Activated T-helper 1 cell treated with anti-CD3 and anti-CD28 coated beads, Interleukin-2, amount 50 U/mL, for 16 hours (primary cell): ENCODE measurements at places on chromosomes 3 and 15.
A peak's percentile ranks its signal among the peaks of the same experiment; 100 is the strongest.

- DNase-seq, result peak; percentile 76
Observed at GRCh38 chr3:119293871-119294695, at the start of gene ARHGAP31. Gene ARHGAP31 (plus strand): TSS chr3:119294383. CDS start chr3:119294905, 522 bp downstream.

DNA sequence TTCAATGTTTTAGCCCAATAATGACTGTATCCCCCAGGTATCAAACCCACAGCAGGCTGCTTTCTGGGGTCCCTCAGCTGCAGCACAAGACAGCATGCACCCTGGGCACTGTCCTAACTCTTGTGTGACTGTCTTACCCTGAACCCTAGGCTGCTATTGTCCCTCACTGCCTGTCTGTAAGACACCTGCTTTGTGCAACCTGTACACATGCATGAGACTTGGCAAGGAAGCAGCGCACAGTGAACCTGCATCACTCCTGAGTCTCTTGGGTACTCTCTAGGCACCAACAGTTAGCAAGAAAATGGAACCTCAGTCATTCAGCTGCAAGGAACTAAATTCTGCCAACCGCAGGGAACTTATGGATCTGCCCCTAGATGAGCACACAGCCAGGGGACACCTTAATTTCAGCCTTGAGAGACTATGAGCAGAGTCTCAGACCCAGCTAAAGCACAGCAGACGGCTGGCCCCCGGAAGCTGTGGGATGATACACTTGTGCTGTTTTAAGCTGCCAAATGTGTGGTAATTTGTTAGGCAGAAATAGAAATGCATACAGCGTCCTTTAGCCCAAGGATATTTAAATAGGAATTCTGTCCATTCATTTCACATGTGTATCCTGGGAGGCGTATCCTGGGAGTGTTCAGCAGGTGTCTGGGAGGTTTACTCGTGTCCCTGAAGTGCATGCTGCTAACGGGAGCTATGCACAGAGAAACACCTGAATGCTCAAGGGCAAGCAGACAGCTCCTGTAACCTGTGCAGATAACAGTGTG is 223.8 kb downstream of the KLF13 start:
- DNase-seq, result no peak

DNA sequence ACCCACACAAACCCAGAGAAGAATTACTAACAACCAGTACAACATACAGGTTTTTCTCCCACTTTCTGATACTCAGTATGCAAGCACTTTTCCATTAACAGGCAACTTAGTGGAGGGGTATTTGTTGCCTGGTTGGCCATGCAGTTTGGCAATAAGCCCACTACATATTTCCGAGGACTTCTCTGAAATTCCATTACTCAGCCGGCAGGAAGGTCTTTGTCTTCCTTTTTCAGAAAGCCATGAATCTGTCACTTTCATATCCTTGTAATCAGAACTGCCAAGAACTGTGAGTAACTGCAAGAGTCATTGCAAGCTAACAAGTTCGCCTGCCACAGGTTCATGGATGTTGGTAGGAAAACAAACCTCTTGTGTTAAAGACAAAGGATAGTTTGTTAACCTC is 422.3 kb upstream of the ROBO1 start:
- DNase-seq, result no peak

DNA sequence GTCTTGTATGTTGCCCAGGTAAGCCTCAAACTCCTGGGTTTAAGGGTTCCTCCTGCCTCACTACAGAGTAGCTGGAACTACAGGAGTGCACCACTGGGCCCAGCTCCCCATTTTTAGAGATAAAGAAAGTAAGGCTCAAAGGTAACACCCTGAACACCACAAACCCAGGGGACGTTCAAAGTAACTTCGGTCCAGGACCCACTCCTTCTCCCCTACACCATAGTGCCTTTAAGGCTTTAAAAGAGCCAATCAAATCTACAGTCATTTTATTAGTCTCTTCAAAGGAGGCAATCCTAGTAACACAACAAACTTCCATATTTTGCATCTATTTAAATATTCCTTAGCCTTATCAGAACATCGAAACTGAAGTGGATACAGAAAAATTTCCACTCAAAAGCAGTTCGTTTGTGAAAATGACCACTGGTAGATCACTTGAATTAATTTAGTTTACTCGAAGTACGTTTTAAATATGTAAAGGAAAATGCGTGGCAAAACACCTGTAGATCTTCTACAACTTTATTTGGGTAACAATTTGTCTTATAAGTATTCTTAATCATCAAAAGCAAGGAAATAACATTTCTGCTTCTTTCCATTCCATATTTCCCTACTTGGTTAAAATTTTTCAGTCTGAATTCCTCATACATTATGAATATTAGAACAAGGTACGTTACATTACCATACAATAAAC is 1.8 kb downstream of the STAG1 start:
- no peak for DNase-seq

- DNase-seq, result no peak
Observed at GRCh38 chr3:141346839-141347238, 21.5 kb upstream of the ZBTB38 start.

DNA sequence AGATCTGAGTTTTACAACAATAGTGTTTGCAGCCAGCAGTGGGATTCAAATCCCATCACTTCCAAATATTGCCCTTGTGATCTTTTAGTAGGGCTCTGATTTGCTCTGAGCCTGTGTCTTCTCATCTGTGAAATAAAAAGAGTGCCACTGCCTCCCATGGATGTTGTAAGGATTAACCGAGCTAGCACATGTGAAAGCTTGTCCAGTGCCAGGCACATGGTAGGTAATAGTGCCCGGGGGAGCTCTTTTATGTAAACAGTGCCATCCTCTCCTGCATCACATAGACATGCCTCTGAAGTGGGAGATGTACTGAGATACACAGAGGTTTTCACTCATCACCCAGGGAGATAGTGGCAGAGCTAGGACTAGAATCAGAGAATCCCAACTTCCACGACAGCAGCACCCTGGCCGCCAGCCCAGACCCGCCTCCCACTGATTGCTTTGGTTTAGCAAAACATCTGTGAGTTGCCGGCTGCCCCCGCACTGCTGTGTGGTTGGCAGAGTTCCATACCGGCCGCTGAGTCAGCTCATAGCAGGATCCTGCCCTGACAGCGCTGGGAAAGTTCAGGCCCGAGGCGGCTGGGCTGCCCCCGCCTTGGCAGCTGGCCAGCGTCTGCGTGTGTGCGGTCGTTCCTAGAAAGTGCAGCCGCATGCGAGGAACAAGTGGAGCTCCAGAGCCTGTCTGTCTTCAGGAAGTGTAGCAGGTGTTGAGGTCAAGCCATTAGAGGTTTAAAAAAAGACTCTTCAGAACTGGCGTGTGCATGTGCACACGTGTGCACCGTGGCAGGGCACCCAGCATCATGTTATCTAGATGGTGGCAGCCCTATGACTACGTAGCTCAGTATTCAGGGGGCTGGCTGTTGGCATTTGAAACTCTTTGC is 5.0 kb downstream of the ARID3B start:
- DNase-seq, result peak; percentile 87

DNA sequence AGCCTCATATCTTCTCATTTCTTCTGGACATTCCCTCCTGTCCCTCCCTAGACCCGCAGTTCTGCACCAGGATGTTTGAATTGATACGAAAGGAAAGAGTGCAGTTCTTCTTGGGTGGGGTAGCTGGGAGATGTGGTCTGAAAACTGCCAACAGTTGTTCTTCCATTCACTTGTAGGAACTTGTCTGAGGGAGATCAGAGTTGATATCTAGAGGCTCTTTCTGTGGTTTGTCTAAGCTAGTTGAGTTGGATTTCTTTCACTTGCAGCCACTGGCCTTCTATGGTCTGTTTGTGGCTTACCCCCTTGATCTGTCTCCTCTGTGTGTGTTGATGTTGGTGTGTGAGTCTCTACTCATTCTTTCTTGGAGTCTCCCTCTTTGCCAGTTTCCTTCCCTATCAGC is 42.5 kb upstream of the PIK3CB start:
- DNase-seq, result no peak

DNA sequence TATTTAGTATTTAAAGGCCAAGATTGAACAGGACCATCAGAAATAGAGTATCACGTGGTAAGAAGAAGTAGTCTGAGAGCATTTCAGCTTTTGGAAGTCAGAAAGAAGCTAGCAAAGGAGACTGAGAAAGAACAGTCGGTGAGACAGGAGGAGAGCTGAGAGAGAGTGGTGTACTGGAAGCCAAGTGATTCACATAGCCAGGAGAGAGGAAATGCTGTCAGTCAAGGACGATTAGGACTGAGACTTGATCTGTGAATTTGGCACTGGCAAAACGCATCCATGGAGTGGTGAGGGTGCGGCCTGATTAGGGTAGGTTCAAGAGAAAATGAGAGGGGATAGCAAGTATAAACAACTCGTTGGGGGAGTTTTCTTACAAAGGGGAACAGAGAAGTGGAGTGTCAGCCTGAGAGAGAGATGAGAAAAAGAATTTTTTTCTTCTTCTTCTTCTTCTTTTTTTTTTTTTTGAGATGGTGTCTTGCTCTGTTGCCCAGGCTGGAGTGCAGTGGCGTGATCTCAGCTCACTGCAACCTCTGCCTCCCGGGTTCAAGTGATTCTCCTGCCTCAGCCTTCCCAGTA is 44.9 kb downstream of the CHD2 start:
- DNase-seq, result no peak

DNA sequence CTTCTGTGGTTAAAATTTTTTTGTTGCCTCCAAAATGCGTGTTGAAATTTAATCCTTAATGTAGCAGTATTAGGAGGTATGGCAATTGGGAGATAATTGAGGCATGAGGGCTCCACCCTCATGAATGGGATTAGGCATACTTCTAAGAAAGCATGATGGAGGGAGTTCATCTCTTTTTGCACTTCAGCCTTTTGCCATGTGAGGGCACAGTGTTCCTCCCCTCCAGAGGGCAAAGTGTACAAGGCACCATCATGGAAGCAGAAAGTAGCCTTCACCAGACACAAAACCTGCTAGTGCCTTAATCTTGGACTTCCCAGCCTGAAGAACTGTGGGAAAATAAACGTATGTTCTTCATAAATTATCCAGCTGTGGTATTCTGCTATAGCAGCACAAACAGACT is 429.5 kb downstream of the ZIC1 start:
- DNase-seq, result no peak

- no peak for DNase-seq
Observed at GRCh38 chr3:30342318-30343060, 263.9 kb upstream of the TGFBR2 start.

- DNase-seq, result no peak
Observed at GRCh38 chr3:122679882-122680474, 661 bp upstream of the PARP14 start.

DNA sequence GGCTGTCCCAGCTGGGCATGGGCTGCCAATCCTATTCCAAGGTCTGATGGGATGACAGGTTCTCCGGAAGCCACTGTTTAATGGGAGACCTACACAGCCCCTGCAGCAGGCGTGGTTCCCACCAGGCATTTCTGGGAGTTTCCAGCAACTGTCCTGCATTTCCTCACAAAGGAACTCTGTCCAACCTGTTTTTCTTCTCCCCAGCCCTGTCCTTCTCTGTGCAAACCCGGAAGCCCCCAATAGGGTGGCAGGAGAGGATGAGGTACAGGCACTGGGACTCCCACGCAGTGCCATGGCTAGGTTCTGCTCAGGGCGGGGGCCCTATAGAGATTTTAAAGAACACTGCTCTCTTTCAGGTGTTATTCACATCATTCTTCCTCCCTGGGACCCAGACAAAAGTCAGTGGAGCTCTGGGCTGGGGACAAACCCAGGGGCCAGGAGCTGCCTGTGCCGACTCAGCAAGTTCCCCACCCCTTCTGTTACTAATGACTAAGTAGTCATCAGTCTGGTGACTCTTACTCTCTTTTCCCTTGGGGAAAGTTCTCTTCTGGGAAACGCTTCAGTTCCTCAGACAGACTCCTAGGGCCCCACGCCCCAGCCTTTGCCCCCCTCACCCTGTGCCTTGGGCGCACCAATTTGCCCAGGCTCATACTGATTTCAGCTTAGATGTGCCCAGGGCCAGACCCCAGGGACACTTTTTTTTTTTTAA is 97.7 kb downstream of the CD47 start:
- no peak for DNase-seq

DNA sequence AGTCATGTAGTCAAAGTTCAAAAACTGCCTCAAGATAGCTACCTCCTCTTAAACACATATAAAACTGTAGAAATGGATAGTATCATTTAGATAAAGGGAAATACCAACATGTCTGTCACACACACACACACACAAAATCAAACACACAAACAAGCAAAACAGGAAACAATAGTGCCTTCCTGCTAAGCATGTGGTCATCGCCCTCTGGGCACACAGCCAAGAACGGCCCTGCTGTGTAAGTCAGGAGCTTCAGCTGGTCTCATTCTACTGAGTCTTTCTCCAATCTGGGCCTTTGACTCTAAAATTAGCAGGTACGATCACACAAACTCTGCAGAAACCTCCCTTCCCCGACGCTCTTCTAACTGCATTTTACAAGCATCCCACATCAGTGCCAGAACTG is 272.2 kb upstream of the CHRNA7 start:
- DNase-seq, result no peak

DNA sequence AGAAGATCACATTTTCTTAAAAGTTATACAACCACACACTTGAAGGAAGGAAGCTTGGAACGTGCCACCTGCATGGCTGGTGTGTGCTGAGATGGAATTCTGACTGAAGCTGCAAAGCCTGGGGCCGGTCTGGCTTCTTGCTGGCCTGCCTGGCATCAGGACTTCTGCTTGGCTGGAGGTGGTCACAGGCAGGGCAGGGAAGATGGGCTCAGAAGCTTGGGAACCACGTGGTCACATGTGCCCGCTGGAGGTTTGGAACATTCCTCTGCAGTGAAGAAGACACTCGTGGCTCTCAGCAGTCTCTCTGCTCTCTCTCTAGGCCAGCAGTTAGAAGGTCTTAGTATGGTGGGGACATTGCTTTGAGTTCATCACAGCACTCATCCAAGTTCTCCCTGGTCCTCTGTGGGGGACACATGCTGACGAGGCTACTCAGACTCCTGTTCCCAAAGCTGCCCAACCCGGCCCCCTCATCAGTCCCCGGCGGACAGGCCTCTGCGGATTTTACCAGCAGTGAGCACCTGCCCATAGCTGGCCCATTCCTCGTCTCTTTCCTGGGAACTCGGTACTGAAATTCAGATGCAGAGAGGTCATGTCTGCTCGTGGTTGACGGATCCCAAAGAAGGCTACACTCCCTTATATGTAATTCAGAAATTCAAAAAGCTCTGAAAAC is 229.0 kb downstream of the ADAMTS17 start:
- no peak for DNase-seq

DNA sequence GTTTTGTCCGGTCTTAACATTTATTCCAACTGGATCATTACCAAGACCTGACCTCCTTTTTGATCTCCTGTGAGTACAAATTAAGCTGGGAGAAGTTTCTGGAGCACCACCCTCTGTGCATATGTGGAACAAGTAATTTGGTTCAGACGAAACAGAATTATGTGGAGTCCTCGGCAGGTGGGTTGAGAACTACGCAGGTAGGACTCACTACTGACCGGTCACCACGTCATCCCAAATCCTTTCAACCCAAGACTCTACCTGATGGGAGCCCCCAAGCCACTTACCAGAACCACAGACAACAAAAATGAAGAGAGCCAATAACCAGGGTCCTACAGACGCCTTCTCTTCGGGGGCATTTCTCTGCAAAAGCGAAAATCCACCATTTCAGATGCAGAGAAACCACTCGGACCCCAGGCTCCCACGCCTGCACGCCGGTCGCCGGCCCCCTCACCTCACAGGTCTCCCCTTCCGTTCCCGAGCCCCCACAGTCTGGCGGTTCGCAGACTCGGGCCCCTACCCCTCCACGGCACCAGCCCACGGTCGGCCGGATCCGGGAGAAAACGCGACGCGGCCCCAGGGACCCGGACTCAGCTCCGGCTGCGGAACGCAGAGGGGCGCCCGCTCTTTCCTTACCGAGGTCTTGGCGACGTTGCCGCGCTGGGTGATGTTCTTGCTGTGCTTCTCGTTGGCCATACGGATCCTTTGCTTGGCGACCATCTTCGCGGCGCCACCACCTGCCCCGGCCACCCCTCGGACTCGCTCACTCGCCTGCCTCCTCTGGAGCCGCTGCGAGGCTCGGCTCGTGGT is 674 bp downstream of the SERP1 start:
- peak; percentile 13 for DNase-seq
